ENCODE measurements at places on chromosomes 1 and 21. TPM values are rescaled to one million over a fixed set of nuclear protein-coding genes. Genes with fewer than 3 reads are reported as not detected.

LTN1 gene
- total RNA-seq, result 67.8 TPM

DNA sequence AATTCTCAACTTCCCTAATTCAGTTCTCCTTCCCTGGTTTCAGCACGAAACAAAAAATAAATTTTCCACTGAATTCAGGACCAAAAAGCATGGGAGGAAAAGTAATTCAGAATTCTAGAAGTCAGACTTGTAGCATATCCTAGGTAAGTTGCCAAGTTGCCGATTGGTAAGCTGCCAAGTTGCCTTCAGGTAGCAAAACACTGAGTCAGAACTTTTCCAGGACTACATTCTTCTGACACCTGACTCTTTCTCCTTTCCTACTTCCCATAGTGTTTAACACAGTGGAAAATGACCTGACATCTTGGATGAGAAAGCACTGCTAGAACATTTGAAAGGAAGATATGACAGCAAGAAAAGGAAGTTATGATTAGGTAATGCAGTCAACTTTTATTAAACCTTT lies 322.8 kb downstream of the SPATA17 start:
- no peak for DNase-seq

DNA sequence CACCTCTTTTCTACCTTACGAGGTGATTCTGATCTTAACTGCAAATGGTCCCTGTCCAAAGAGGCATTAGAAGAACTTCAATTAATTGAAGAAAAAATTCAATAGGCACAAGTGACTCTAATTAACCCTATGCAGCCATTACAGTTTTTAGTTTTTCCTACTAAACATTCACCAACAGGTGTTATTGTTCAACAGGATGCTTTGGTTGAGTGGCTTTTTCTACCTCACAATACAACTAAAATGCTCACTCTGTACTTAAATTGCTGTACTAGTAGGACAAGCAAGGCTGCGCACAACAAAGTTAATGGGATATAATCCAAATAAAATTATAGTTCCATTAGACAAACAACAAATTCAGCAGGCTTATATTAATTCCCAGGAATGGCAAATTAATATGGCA lies 11.6 kb upstream of the PM20D1 start:
- DNase-seq, result no peak

DNA sequence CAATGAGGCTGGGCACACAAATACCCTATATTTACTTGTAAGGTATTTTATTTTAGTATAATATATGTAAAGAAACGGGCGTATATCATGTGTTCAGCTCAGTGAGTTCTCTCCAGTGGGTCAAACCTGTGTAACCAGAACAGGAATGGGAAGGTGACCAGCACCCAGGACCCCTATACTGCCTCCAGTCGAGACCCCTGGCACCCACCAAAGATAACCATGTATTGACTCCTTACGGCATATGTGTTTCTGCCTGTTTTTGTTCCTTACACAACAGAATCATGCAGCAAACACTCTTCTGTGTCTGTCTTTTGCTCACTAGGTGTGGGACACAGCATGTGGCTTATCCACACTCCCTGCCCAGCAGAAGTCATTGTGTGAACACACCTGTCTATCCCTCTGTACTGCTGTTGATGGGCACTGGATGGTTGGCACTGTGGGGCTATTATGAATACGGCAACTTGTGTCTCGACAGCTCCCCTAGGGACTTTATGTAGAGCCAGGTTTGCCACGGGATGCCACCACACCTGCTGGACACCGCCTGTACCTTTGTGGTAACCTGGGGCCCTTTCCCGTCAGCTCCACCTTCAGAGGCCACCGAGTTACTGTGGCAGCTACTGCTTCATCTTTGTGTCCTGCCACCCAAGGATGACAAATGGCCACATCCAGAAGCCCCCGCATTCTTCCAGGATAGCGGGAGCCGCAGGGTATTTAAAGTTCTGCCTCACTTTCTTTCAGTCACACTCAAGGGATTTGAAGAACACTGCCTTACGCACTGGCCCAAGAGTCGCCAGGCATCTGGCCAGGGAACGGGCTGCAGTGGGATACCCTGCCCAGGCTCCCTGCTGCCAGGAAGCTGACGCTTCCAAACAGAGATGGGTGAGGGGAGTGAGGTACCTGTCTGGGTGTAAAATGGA lies 23.5 kb upstream of the C2CD2 start:
- DNase-seq, result no peak

Data from urinary bladder (tissue), 4 donors.